ENCODE measurements at places on chromosomes 1 and 21.

DNA sequence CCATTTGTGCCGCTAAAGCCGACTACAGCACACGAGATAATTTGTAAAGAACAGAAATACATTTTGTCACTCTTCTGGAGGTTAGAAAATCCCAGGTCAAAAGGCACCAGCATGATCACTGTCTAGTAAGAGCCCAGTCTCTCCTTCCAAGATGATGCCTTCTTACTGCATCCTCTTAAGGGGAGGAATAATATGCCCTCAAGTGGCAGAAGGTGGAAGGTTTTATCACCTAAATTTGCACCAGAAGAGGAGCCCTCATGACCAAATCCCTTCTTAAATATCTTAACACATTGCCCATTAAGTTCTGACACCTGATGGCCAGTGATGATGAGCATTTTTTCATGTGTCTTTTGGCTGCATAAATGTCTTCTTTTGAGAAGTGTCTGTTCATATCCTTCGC is 326.7 kb upstream of the RGS18 start:
- DNase-seq = no peak

GRCh38 chr1:169550294-169550693 is 36.0 kb downstream of the F5 start:
- DNase-seq = peak; percentile 55

- no peak for DNase-seq
These were observed 136.8 kb downstream of the PTPRC start for GRCh38 chr1:198775606-198776005.

GRCh38 chr1:100037927-100038659 is 68.3 kb downstream of the SLC35A3 start:
- DNase-seq = peak; percentile 88

GRCh38 chr1:93899543-93900207 is 9.6 kb downstream of the GCLM start:
- no peak for DNase-seq

- DNase-seq = no peak
These were observed 43.0 kb upstream of the EGLN1 start for GRCh38 chr1:231465051-231465450.

DNA sequence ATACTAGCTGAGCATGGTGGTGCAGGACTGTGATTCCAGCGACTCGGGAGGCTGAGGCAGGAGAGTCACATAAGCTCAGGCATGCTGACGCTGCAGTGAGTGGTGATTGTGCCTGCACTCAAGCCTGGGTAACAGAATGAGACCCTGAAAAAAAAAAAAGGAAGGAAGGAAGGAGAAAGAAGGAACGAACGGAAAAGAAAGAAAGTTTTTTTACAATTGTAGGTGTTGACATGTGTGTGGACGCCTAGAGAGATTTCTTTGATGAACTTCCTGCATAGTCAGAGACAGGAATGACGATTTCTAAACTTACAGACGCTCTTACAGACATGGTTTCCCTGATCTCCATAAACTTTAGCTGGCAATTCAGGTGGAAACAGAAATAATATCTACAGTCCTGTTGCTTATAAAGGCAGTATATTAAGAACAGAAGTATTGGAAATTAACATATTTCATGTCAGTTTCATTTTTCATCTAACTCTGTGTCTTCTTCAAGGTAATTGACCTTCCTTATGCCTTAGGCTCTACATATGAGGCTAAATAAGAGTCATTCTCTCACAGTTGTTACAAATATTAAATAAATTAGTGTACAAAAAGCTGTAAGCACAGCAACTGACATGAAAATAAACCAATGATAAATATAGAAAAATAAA is 4.1 kb downstream of the SAMSN1 start:
- DNase-seq = peak; percentile 51

GRCh38 chr1:233081735-233082134 is 131.3 kb downstream of the NTPCR start:
- no peak for DNase-seq

DNA sequence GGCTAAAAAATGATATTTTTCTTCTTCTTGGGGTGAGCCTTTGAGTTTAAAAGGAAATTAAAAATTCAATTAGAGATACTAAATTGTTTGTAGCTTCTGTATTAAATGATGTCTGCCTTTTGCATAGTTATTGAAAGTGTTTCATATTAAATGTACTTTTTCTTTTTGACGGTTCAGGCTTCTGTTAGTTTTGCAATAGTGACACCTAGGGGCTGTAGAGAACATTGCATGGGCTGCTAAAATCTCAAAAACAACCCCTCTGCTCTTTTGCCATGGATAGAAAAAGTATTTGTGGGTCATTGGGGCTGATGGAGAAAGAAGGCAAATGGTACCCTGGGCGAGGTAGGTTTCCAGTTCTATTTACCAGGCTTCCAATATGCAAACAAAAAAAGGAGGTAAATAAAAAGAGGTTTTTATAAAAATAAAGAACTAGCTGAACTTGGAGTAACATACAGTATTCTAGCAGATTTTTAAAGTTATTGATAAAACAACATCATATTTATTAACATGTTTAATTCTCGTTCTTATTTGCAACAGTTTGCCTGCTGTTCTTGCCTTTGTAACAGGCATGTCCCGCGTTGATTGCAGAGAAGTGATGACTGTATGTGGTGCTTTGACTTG is 115.4 kb upstream of the HOOK1 start:
- peak; percentile 49 for DNase-seq

- no peak for DNase-seq
These were observed 15.0 kb downstream of the CDKN2C start for GRCh38 chr1:50985094-50985493.

GRCh38 chr1:182173808-182174512 is 112.4 kb upstream of the ZNF648 start:
- no peak for DNase-seq

DNA sequence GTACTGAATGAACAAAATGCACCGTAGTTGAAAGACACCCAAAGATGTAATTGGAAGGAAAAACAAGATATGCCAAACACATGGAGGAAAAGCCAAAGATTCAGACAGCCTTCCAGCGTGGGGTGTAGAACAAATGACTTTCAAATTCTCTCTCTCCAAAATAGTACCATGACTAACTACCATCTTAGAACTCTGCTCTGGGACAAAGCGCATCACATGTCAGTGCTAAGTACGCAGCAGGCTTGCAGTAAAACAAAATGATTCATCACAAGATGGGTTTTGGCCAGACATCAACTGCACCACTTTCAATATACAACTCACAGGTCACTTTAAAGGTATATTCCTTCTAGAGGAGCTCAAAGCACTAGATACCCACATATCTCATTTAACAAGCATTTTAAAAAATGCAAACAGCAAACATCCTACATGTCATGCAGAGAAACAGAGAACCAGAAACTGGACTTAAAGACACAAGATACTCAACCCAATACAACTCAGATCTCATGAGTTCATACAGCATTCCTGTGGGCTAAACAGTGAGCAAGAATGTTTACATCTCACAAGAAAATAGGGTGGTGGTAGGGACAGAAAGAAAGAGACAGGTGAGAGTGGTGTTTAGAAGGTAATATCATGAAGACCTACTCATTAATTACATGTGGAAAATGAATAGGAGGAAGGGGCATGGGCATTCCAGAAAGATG is 75.7 kb downstream of the BCAR3 start:
- no peak for DNase-seq

DNA sequence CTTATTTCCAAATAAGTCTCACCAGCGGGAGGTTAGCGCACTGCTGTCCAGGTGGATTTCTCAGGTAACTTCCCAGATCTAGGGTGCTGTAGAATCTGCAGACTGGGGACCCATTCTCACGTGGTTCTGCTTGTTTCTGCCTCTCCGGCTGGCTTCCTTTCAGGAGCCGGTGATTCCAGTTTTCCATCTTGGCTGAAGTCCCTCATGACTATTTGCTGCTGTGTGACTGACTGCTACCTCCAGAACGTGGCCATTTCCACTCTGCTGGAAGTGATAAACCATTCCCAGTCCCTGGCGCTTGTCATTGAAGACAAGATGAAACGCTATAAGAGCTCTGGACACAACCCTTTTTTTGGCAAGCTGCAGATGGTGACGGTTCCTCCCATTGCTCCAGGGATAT is 76.0 kb downstream of the DOP1B start:
- DNase-seq = no peak

DNA sequence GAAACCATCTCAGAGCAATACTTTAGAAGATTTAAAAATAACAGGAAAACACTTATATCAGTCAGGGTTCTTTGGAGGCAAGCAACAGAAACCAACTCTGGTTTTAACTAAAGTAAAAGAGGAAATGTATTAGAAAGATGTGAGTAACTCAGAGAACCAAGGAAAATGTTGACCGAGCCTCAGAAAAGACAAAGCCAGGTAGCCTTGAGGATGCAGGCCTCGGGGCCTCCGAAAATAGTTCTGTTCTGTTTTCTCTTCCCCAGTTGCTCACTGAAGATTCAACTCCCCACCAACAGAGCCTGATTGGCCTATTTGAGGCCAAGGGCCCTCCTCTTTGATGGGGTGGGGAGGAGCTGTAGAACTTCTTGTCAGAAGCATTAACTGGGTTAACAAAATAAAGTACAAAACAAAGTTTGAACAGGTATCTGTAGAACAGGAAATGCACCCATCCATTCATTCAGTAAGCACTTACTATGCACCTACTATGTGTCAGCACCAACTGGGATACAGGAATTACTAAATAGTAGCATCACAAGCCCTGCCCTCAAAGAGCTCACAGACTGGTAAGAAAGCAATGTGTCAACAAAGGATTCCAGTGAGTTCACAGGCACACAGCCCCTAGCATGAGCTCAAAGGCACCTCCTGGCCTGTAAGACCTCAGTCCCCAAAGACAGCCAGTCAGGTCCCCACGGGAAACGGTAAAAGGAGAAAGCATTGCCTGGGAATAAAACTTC is 12.6 kb downstream of the SLAMF8 start:
- no peak for DNase-seq

DNA sequence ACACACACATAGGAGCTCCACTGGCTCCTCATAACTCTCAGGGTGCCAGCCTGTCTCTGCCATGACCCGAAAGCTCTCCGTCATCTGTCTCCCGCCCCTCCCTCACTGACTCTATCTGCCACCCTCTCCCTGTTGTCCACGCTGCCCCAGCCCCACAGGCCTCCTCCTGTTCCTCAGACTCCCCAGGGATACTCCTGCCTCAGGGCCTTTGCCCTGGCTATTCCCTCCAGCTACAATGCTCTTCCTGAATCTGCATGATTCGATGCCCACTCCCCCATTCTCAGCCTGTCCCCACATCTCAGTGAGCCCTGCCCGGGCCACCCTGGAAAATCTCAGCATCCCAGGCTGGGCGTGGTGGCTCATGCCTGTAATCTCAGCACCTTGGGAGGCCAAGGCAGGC is 24.6 kb upstream of the DNAJC11 start:
- DNase-seq = no peak

DNA sequence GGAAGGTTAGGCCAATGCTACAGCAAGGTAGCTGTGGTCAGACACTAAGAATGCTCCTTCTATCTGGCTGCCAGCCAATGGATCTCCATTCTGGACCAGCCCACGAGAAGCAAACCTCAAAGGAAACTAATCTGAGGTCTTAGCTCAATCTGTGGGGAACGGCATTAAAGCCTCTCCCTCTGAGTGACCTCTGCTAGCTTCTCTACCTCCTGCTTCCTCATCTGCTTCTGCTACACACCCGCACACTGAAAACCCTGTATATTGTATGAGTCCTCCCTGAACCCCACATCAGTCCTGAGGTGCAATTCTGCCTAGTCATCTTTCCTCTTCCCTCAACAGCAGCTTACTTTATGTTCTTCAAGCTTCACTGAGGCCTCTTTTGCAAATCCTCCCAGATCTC is 6.9 kb upstream of the GALE start:
- DNase-seq = no peak

DNA sequence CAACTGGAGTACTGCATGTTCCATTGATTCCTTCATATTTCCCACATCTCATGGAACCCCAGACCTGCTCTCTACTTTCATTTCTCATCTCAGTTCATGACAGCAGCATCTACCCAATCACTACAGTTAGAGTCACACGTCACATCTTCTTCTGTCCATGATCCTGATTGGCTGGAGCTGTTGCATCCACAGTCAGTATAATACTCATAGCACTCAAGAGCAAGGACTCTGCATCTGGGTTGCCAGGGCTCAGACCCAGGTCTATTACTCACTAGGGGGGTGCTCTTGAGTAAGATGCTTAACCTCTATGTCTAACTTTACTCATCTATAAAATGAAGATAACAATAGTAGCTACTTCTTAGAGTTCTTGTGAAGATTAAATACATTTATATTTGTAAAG is 4.4 kb upstream of the XPR1 start:
- no peak for DNase-seq

- DNase-seq = peak; percentile 61
These were observed 10.3 kb downstream of the ALX3 start for GRCh38 chr1:110060034-110060661.

DNA sequence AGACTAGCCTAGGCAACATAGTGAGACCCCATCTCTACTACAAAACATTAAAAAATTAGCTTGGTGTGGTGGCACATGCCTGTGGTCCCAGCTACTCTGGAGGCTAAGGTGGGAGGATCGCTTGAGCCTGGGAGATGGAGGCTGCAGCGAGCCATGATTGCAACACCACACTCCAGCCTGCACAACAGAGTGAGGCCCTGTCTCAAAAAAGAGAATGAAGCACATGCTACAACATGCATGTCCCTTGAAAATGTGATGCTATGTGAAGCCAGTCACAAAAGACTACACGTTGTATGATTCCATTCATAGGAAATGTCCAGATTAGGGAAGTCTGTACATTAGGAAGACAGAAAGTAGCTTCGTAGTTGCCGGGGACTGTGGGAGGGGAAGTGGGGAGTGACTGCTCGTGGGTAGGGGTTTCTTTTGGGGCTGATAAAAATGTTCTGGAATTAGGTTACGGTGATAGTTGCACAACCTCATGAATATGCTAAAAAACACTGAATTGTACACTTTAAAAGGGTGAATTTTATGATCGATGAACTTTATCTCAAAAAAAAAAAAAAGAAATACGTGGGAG is 202.1 kb downstream of the KAZN start:
- DNase-seq = no peak

GRCh38 chr1:80066060-80066459 is 1059.5 kb upstream of the ADGRL4 start:
- DNase-seq = no peak

DNA sequence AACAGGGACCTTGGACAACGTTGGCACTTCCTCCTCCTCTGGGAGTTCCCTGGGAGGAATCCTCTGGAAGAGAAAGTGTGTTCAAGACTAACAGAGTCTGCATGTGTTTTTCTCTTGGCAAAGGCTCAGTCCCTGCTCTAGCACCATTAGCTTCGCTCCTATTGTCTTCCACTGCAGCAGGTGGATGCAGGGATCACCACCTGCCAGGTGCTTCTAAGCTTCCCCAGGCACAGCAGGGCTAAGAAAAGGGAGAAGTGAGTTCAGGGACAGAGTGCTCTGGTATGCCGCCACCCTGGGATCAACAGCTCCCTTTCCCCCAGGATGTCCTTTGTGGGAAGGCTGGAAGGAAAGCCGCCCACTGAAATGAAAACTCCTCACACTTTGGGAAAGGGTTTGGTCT is 43.9 kb upstream of the IL20 start:
- no peak for DNase-seq

DNA sequence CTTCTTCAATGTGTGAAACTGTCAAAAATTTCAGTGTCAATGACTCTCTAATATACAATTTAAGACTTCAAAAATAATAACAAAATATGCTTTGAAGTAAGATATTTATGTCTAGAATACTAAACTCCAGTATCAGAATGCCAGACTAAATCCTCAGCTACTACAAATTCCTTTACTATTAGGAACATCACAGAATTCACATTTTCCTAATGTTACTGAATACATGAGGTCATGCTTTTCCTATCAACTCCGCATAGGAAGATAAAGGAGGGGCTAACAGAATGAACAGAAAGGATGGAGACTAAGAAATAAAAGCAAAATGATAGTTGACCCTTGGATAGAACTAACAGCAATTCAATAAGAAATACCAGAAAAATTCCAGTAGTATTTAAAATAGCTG is 292.7 kb downstream of the SDCCAG8 start:
- DNase-seq = no peak
